ENCODE measurements at places on chromosomes 5 and 9.
A peak's percentile ranks its signal among the peaks of the same experiment; 100 is the strongest.

- DNase-seq = no peak
Measured at GRCh38 chr9:115357821-115358220, 239.9 kb upstream of the TNC start.

- DNase-seq = no peak
Measured at GRCh38 chr9:134288746-134289145, 37.5 kb upstream of the RXRA start.

DNA sequence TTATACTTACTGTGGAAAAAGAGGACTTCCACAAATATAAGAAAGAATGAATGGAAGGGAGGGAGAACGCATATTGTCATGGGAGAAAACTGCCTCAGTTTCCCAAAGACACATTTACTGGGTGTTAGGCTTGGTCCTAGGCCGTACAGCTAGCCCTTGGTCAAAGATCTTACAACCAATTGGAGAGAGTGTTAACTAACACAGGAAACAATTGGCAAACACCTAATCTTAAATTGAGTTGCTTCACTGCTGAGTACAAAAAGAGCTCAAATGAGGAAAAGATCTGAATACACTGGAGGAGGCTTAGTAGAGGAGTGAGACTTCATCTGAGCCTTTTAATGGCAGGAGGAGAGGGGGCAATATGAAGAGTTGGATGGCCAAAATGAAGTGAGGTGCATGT lies 161.7 kb downstream of the GLIS3 start:
- peak; percentile 28 for DNase-seq

DNA sequence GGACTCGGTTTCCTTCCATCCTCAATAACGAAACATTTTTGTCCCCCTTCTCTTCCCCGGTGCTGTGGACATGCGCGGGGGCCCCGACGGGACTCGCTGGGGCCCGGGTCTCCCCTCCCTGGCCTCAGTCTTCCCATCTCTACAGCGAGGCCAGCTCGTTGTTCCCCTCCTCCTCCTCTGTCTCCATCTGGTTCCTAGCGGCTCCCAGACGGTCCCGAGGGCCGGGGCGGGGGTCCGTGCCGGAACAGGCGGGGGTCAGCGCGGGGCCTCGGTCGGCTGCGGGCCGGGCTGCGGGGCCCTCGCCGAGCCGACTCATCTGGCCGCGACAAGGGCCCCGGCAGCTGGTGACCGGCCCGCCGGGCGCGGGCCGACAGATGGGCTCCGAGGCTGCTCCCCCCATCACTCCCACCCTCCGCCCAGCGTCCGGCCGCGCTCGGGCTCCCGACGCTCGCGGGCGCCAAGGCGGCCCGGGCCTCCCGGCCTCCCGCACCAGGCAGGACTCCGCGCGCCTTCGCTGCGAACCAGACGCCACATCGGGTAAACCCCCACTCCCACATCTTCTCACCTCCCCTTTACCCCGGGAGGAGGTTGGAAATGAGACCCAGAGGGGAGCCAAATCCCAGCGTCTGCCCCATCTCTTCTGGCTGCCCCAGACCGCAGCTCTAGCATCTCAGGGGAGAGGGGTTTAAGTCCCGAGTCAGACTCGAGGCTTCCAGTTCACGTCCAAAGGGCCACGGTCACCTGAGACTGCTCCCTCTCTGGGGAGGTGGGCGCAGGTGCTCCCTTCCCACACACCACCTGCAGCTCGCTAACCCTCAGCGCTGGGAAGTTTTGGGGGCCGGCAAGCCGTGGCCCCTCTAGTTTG lies 8.1 kb downstream of the BARHL1 start:
- DNase-seq = no peak

DNA sequence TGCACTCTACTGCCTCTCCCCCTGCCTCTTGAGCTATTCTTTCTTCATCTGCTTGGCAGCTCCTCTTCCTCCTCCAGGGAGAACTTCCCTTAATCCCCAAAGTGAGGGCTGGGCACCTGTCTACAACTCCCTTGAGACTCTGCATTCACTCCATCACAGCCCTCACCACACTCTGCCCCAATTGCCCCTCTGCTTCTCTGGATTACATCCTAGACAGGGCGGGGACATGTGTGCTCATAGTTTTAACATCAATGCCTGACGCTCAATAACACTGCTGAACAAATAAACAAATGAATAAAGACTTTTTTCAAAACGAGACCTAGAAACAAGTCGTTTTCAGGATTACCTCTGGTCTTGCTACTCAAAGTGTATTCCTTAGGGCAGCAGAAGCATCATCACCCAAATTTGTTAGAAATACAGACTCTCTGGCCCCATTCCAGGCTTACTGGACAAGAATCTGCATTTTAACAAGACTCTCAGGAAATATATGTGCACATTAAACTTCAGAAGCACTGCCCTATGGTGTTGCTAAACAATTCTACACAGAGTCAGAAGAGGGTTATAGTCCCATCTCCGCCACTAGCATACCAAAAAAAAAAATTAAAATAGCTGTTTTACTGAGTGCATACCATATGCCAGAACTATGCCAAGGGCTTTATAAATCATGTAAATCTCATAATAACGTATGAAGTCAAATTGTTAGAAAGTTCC lies 115.6 kb downstream of the CDK5RAP2 start:
- no peak for DNase-seq

- peak; percentile 75 for DNase-seq
Measured at GRCh38 chr5:102223542-102224477, 72.3 kb downstream of the SLCO4C1 start.
